ENCODE measurements at places on chromosomes 3 and 15.

DNA sequence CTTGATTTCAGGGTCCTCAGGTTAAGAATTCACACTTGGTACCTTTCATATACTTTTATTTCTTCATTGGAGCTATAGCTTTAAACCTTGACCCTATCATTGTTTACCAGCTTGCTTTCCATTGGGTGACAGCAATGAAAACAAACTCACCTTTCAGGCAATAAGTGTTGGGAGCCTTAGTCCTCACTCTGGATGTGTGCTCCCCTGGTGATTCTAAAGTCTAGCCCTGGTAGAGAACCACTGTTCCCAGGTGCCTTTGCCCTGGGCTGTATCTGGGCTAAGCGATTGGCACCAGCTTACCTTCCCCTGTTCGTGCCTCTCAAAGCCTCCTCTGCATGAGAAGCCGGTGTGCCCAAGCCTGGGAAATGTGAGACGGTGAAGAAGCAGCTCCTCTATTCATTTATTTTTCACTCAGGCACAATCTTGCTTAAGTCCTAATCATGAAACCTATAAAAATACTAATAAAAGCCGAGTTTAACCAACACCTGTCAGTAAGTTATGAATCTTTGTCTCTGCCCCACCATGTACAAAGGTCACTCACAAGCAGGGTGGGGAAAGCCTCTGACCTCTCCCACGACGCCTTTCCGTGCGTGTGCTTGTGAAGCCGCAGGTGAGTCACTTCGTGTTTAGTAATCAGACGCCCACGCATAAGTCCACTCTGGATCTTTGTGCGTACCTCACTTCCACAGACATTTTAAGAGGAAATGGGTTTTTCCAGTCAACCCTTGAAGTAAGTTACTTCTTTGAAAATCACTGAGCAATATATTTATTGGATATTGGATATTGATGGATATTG is 12.8 kb upstream of the ARRDC4 start:
- DNase-seq, result no peak

DNA sequence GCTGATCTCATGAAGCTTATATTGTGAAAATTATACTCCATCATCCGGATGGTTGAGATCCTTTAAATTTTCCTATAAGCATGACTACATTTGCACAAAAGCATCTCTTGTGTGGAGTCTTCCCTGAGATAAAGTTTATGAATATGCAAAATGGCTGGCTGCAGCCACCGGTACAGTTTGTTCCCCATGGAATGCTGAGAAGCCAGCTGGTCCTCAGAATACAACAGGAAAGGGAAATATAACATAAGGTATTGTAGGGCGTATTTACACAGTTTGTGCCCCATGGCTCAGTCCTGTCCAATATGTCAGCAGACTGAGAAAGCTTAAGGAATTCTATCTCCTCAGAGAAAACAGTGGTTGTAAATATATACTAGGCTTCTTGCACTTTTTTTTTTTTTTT is 468.6 kb downstream of the CNTN6 start:
- DNase-seq, result no peak

GRCh38 chr3:30344288-30344687 is 262.1 kb upstream of the TGFBR2 start:
- peak; percentile 64 for DNase-seq

GRCh38 chr3:174158674-174159073 is 700.5 kb upstream of the NAALADL2 start:
- DNase-seq, result no peak

GRCh38 chr3:48406443-48407431 is 23.1 kb downstream of the PLXNB1 start:
- DNase-seq, result no peak

DNA sequence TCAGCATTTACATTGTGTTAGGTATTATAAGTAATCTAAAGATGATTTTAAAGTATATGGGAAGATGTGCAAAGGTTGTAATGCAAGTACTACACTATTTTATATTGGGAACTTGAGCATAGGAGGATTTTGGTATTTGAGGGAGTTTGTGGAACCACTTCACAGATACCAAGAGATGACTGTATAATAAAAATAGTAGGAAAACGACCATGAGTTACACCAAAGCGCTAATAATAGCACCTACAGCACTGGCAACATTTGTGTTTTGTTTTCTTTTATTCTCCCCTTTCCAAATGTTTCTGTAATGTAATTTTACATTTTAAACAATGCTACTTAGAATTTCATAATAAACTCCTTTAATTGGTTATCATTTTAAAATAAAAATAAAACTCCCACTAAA is 10.5 kb downstream of the CNBP start:
- no peak for DNase-seq

- DNase-seq, result no peak
Observed at GRCh38 chr3:56086355-56086754, 381.9 kb downstream of the ERC2 start.

DNA sequence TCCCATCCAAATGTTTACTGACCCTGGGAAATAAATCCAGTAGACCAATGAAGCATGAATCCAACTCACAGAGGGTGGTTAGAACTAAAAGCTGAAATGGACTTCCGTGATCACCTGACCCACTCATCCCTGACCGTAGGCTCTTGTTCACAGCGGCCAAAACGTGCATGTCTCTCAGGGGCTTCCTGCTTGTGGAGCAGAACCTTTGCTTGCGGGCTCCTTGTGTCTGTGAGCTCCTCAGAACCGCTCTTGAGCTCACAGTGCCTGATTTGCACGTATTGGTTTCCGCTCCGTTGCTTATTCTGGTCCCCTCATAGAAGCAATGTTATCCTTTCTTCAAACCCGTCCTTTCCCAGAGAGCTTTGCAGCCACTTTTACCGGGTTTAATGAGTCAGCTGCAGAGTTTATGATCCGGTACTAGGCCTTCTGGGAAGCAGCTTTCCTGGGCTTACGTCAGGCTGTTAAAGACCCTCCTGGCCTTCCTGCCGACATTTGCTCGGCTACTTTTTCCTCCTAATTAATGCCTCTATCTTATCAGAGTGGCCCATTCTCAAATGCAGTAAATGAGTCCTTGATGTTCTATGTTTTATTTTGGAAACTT is 35.4 kb downstream of the LIPC start:
- no peak for DNase-seq

DNA sequence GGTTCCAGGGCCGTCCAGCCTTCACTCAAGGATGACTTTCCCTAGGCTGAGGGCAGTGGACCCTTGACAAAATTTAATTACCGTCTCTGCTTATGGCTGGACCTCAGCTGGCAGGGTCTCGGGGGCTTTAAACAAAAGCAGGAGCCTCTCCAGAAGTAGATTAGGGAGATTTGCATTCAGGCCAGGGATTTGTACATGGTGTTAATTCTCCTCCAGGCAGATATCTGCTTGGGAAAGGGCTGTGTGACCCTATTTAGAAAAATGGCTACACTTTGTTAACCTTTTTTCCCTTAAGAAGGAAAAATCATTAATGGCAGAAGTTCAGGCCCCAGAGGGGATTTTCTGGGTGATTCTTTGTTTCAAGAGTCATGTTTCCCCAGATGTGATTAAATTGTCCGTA is 329.1 kb upstream of the C2CD4B start:
- DNase-seq, result no peak

- DNase-seq, result no peak
Observed at GRCh38 chr15:81265256-81265943, 58.5 kb downstream of the STARD5 start.

DNA sequence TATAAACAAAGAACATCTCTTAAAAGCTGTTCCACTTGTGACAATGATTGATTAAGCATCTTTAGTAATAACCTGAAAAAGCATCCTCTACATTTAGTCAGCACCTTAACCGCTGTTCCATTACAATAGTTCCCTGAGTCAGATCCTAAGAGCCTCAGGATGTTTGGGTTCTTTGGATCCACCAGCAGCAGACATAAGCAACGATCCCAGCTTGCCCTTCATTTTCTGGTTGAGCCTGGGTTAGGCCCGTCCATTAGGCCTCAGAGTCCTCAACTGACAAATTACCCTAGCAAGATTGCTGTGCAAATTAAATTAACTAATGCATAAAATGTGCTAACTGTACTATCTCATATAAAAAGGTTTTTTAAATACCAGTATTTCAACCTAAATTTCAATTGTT is 42.3 kb upstream of the ROBO1 start:
- no peak for DNase-seq

- DNase-seq, result no peak
Observed at GRCh38 chr3:146178006-146178689, 17.2 kb upstream of the PLOD2 start.

DNA sequence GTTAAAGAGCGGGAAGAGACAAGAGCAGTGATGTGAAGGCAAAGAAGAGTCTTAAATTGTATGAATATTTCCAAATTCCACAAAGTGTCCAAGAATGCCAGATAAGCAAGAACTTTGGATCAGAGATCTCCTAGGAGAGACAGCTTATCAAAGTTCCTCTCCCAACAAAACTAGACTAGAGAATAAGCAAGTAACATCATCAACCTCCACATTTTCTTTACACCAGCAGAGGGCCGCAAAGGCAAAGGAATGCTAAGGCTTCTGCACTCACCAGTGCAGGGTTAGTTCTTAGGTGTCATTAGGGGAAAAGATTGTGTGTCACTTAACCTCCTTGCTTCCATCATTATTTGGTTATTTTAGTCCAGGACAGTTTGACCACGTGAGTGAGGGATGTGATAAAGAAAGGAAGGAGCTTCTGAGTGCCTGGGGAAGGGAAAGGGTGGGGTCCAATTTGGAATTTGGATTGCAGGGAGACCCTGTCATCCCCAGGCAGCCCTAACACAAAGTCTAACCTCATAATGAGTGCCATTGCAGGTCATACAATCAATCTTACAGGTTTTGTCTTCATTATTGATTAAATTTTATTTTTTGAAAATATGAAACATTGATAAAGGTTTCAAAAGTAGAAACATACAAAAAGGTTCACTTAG is 7.5 kb upstream of the CMTM6 start:
- DNase-seq, result peak; percentile 39

GRCh38 chr3:120841264-120841663 is 66.7 kb upstream of the STXBP5L start:
- DNase-seq, result no peak

GRCh38 chr15:74243431-74243830 is 7.3 kb downstream of the CCDC33 start:
- DNase-seq, result no peak

- DNase-seq, result peak; percentile 14
Observed at GRCh38 chr3:12970684-12971083, 102.5 kb downstream of the IQSEC1 start.

GRCh38 chr3:37763309-37763708 is 98.4 kb upstream of the CTDSPL start:
- DNase-seq, result no peak

DNA sequence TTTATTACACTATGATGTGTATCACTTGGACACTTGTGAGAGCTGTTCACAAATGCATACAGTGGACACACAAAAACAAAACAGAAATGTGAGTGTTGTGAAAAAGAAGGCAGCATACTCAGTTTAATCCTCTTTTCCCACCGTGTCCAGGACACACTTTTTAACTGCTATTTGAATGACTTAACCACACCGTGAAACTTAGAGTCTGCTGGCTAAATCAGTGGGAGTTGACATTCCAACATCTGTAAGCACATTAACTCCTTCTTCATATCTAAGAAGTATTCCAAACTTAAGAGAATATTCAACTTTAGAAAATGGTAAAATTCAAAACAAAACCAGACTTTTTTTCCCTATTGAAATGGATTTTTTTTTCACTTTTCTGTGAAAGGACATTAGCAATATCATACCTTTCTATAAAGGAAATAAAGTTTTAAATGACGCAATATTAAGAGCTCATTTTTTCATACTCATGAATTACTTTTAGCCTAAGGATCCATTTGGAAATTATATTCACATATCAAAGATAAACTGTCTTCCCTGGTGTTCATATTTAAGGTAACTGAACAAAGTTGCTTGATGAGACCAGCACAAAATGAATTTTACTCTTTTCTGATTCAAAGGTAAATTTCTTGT is 316.6 kb downstream of the RBMS3 start:
- no peak for DNase-seq
